Anterior cingulate cortex (tissue), 58 donors: ENCODE measurements at places on chromosomes 7 and 10.

- no peak for DNase-seq
Measured at GRCh38 chr10:132450466-132450824, 53.4 kb downstream of the PWWP2B start.

DNA sequence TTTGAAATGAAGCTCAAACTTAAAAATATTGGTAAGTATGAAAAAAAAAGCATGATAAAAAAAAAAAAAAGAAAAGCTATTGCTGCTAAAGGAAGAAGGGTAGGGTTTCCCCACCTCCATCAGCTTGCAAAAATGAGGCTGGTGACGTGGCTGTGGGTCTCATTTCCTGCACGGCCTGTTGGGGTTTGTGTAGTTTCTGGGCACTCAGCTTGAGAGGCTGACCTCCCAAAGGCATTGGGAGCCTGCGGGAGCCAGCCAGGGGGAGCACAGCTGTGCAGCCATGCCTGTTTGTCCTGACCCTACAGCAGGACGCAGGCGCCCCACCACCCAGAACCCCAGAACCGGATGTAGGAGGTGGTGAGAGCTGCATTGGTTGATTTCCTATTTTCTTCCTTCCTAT is 48.8 kb upstream of the CARD11 start:
- no peak for DNase-seq

DNA sequence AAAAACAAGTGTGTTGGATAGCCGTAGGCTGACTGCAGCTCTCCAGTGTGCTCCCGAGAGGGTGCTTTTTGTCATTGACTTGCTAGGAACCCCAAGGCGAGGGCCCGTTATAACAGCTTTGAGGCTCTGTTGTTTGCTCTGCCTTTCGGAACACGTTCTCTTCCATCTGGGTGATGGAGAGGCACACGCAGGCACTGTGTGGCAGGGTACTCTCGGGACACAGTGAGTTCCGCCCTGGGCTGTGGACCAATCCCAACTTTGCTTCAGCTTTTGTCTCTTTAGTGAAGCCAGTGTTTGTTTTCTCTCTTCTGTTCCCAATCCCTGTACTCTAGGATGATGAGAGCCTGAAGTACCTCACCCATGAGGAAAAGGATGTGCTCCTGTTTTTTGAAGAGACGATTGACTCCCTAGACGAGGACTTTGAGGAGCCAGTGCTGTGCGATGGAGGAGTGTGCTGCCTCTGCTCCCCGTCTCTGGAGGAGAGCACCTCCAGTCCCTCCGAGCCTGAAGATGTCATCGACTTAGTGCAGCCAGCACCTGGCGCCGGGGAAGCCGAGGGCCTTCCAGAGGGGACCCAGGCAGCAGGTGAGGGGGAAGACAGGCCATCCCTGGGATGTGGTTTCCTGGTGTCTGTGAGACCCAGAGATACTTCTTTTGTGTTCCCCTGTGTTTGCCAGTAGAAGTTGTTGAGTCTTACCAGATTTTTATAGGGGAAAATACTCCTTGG is 43.2 kb downstream of the PROSER2 start:
- DNase-seq, result no peak

DNA sequence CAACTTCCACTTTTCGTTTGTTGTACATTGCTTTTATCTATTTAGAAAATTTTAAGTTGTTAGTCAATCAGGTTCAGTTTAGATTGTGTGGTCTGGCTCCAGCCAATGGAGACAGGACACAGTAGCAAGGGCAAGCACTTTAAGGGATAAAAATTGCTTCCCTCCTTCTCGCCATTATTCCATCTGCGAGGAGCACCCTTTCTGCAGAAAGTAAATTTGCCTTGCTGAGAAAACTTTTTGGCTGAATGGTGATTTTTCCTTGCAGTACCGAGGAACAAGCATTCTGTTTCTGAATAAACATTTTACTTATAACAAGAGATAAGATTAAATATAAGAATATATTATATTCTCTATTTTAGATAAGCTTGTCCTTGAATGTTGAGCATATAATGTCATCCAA is 34.5 kb downstream of the VIM start:
- no peak for DNase-seq

- DNase-seq, result no peak
Measured at GRCh38 chr10:132096223-132096622, 30.5 kb downstream of the JAKMIP3 start.

DNA sequence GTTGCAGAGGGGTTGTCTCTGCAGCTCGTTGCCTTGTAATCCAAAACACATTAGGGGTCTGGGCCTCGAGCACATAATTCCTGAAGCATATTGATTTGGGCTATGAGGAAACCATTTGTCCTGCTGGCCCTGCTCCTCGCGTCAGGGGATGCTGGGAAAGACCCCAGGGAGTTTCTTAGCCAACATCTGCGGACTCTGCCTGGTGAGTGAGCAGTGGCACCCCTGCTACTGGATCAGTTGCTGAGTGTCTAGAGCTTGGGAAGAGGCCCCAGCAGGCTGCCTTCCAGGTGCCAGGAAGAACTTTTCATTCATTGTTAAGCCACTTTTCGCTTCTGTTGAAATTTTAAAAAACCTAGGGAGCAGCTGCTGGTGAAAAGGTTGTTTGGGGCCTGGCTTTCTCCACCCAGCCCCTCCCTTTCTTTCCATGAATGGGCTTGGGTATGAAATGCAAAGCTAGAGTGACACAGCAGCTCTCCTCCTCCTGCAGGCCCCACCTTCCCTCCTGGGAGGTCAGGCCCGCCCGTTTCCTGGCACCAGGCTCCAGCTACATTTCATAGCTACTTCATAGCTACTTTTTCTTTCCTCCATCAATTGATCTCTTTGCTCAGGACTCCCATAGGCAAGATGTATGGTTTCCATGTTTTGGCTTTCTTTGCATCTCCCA is 26.8 kb downstream of the TACR2 start:
- no peak for DNase-seq

DNA sequence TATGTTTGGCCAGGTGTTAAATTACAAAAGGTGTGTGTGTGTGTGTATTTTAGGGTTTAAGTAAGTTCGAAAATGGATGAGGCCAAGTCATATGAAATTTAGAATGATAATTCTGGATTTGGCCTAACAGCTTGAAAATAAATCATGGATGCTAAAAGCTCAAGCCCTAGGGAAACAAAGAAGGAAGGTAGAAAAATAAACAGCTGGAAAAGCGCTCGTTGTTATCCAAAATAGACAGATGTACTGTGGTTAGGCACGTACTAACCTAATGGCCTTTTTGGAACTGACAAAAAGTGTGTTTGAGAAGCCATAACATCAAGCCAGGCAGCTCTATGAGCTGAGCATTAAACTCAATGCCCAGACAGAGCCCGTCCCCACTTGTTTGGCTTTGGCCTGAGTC is 17.5 kb upstream of the PALS2 start:
- no peak for DNase-seq

DNA sequence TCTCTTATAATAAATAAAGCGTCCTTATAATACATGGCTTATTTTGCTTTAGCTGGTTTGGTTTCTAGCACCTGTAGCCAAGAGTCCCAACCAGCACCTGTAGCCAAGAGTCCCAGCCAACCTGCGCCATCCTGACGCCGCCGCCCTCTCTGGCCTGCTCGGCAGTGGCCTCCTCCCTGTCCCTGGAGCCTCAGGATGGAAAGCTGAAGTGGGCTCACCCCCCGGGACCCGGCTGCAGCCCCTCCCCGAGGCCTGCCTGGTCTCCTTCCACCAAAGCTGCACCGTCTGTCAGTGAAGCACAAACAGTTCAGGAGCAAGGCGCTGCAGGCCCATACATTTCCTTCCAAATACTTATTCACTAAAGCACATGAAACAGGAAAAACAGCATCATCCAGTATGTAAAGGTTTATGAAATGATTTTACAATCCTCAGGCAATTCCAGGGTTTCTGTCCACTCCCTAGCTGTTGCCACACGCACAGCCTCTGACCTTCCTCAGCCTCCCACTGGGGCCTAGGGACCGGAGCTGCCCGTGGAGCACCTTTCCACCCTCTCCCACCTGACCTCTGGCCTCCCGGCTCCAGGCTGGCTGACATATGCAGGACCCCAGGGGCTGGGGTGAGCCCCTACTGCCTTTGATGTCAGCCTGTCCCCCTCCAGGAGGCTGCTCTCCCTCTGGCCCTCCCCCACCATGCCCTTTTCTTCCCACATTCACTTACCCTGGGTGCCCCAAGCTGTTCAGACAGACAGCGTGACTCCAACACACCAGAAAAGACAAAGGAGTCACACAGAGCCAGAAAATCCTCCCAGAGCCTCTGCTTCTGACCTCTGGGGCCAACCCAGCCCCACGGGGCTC is 149.6 kb upstream of the PPP2R2D start:
- DNase-seq, result no peak

GRCh38 chr7:73727952-73728351 is 8.5 kb upstream of the STX1A start:
- DNase-seq, result no peak

DNA sequence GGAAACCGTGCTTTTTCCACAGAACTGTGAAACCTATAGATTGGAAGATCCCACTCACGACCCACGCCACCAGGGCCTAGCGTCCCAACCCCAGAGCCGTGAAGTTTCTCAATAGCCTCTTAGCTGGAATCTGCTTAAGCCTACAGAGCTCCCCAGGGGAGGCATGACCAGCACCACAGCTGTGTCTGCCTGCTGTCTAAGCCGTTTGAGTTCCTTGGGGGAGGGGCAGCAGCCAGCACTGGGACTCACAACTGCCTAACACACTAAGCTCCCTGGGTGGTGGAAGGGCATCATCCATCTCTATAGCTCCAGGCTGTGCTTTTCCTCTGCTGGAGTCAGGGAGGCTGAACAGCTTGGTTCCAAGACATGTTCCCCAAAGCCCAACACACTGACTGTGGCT is 26.0 kb upstream of the TMEM140 start:
- no peak for DNase-seq

GRCh38 chr10:35417795-35418194 is 81.5 kb downstream of the CCNY start:
- DNase-seq, result peak; percentile 23

DNA sequence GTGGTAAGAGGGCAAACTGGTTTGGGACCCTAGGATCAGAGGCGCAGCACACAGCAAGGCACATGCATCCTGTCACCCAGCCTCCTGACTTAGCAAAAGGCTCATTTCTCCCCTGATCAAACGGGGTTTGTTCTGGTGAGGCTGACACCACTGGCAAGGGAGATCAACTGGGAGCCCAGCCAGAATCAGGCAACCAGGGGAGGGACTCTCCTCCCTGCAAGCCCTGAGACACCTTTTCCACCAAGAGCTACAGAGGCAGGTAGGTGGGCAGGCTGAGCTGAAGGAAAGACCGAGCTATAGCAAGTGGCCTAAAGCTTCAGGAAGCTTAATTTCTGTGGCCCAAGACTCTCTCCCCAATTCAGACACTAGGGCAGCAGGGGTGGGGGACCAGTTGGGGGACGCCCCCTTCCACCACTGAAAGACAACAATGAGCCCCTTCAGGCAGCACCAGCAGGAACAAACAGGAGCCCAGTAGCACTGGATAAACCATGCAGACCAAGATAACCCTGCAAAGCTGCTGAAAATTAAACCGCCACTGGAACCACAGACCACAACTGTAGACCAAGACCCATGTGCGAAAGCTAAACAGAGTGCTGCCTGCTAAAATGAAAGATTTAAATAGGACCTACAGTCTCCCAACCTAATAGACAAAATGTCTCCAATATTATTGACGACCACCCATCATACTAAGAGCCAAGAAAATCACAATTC is 27.1 kb upstream of the SAR1A start:
- no peak for DNase-seq

DNA sequence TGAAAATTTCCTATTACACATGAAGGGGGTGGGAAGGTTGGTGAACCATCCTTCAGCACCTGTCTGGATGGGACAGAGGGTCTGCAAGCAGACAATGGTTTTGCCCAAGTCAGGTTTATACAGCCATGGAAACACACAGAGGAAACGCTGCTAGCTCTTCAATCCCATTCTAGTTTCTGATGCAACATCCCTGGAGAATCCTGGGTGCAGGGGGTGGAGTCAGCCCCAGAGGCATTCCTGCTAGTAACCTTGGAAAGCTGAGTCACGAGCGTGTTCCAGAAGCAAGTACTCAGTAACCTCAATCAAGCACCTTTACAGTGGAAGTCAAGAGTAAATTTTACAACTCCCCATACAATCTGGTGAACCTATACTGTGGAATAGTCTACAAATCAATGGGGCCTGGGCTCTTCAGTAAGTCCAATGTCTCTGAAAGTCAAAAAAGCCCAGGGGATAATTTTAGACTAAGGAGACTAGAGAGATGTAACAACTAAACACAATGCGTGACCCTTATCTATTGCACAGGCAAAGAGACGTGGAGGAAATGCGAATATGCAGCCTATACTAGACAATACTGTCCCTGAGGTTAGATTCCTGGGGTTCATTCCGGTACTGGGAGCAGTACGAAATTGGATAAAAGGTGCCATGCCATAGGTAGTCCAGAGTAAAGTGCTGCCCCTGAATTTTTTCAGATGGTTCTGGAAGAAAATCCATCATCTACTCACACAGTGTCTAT is 95.4 kb downstream of the ZRANB1 start:
- no peak for DNase-seq
